ENCODE measurements at places on chromosomes 2 and 18.

DNA sequence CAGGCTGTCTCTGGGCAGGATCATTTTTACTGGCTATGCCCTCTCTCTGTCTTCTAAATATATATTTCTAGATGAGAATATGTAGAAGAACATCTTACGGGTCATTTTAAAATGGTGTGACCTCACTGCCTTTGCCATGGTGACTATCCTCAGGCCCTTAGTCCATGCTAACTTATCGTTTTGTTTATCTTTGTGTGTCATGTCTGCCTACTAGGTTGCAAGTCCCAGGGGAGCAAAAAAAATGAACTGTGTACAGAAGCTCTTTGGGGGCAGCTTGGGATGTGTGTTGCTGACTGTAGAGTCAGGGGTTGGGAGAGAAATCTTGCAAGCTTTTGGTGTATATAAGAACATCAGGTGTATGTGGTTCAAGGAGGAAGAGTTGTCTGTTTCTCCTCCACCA, 11.0 kb downstream of the CPSF3 start:
- no peak for DNase-seq

GRCh38 chr2:19068206-19068605, 290.2 kb downstream of the OSR1 start:
- no peak for DNase-seq

DNA sequence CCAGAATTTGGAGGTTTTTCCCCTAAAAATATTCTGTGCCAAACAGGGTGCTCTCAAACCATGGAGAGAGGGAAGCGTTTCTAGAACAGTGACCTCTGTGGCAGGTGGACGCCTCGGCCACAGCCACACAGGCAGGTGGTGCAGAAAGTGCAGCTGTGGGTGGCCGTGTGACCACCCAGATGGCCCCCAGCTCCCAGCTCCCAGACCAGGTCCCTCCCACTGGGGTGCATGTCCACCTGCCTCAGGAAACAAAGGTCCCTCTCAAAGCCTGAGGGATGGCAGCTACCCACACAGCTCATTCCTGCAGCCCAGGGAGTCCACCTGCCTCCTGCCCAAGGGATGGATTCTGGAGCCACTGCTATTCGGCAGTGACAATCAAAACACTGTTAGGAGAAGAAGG, 74.5 kb upstream of the PXDN start:
- no peak for DNase-seq

DNA sequence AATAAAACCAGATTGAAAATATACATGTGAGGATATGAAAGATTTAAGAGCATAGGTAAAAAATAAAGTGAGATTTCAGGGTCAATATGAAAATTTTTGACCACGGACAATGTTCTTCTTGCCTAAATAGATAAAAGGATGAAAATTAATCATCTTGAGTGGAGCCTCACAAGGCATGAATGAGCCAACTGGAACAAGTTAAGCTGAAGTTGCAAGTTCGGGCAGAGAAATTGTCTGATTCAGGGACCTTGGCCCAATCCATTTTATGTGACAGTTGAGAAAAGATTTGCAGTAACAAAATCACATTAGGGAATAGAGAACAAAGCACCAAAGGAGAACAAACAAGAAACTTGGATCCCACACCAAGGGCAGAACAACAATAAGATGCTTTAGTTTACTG, 305.3 kb downstream of the TMX3 start:
- DNase-seq, result no peak

DNA sequence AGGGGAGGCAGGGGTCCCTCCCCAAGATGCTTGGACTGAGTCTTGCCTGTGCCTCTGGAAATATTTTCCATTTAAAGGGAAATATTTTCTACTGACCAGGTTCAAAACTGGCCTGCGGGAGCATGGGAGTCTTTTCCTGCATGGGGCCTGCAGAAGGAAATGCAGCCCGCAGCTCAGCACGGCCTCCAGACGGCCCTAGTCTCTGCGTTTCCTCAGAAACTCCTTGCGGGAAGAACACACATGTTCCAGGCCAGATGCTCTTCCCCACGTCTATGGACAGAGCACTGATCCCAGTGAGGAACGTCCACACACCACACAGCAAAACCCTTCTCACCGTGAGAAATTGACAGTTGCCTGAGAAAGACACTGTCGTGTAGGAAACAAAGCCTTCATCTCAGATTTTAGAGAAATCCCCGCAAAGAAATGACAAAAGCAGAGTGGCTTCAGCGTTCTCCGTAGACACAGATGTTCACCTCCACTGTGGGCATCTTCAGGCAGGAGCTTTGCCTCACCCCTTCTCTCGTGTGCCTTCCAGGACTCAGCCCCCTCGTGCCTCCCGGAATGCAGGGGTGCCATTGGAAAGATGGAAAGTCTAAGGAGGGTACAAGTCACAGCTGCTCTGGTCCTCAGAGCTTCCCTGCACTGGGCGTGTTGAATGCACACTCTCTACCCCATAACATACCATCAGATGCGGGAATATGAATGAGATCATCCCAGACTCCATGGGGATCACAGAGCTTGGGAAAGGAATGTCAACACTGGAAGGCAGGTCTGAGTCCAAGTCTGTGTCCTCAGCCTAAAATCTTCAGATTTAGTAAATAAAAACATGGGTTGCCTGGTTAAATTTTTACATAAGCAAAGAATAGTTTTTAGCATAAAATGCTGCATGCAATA, 438.7 kb upstream of the SALL3 start:
- no peak for DNase-seq

GRCh38 chr2:32743480-32744236, 115.8 kb downstream of the TTC27 start:
- DNase-seq, result no peak

- DNase-seq, result no peak
Observed at GRCh38 chr2:10777842-10778723, 34.5 kb downstream of the PDIA6 start.

DNA sequence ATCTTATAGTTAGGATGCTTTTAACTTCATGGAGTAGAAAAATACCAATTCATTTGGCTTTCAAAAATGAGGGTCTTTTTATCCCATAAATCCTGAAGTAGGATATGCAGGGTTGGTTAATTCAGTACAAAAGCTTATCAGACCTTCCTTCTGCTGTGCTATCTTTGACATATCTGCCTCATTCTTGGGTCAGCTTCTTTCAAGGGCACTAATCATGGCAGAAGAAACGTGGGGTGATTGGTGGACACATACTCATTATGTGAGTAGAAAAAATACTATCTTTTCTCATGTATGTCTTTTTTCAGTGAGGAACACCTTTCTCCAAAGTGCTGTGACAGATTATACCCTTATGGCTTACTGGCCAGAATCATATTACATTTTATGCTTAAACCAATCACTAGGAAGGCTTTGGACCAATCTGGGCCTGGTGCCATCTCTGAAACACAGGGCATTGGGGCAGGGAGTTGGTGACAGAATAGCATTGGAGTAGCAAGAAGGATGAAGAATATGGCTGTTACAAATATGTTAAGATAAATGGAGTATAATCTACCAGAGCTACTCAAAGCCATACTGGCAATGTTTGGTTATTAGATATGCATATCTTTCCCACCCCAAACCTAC, 10.1 kb downstream of the UGP2 start:
- no peak for DNase-seq

- peak; percentile 61 for DNase-seq
Observed at GRCh38 chr18:76565238-76566173, 70.5 kb upstream of the ZNF516 start.

DNA sequence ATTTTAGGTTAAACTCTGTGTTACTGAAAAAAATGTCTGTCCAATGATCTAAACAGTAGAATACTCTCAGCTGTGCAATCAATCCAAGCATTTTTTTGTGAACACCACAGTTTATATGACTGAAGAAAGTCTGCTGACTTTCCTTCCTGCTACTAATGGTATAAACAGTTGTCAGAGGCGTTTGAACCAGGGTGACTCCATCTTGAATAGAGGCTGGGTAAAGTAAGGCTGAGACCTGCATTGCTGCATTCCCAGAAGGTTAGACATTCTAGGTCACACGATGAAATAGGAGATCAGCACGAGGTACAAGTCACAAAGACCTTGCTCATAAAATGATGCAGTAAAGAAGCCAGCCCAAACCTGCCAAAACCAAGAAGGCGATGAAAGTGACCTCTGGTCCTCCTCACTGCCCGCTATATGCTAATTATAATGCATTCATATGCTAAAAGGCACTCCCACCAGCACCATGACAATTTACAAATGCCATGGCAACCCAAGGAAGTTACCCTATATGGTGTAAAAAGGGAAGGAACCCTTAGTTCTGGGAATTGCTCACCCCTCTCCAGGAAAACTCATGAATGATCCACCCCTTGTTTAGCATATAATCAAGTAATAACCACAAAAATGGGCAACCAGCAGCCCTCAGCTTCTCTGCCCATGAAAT, 31.3 kb downstream of the POU3F3 start:
- no peak for DNase-seq

- no peak for DNase-seq
Observed at GRCh38 chr2:146295080-146295670, 1549.7 kb upstream of the ACVR2A start.
